ENCODE measurements at places on chromosomes 5 and 9.

- no peak for DNase-seq
Measured at GRCh38 chr9:108643731-108644510, 211.9 kb downstream of the ACTL7B start.

DNA sequence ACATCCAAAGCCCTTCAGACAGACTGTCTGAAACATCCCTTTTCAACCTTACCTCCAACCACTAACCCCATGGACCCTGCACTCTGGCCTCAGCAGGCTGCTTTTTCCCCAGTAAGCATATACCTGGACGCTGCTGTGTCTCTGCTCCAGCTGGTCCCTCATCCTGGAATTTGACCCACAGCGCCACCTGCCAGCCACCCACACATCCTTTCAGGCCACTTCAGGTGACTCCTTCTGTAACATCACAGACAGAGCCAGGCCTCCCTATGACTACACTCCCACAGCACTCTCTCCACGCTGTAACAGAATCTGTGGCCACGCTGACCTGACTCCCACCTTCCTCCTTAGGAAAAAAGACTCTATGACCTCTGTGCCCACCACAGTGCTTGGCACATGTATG is 3.4 kb downstream of the MGAT1 start:
- DNase-seq: no peak

DNA sequence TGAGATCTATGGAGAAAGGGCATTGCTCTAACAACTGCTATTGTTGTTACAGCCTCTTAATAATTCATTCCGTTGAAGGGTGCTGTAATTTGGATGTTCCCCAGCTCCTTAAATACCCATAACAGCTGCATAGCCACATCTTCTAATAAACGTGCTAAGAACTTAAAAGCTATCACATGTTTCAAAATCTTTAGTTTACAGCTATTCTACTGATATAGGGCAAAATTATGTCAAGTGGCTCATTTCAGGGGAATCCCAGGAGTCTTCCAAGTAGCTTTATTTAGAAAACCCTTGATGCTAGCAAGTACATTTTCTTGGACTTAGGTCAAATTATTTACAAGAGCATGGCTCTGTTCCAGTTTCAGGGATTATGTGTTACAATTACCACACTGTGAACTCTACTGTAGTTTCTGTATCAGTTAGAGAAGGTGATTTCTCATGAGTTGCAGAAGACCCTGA is 990.4 kb upstream of the ACO1 start:
- DNase-seq: no peak

GRCh38 chr5:145967296-145967695 is 30.9 kb downstream of the SH3RF2 start:
- no peak for DNase-seq

- DNase-seq: no peak
Measured at GRCh38 chr5:153520137-153520536, 29.7 kb downstream of the GRIA1 start.

GRCh38 chr5:137582218-137582617 is 83.1 kb upstream of the SPOCK1 start:
- DNase-seq: peak; percentile 88

DNA sequence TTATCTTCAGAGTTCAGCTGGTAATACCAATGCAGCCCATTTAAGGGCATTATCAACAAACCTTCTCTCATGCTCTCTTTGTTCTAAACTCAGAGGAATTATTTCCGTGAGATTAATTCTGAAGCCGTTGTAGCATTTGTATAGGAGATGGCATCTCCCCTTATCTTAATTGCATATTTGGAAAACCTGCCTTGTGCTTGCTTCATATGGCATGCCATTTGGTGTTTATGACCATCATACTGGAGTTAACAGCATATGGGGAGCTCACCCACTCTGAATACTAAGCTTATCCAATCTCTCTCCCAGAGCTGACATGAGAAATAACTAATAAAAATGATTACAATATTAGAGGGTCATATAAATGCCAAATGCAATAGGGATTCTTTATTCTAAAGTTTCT is 243.2 kb downstream of the BRINP1 start:
- no peak for DNase-seq

DNA sequence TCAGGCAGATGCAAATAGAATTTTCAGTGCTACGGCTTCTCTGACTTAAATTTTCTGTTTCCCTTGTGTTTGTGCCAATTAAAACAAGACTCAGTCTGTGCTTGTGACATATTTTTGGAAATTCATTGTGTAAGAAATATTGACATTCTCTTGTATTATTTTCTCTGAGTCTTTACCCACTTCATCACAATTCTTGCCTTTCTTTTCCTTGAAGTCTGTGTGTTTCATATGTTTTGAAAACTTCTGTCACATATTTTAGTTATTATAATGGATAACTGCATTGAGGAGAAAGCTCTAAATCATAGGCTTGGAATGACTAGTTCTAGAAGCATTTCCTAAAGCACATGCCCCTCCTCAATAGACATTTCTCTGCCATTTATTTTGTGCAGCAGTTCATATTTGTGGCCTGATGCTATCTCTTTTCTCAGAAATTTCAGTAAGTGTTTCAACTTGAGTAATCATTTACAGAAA is 206.6 kb downstream of the PALM2AKAP2 start:
- no peak for DNase-seq

DNA sequence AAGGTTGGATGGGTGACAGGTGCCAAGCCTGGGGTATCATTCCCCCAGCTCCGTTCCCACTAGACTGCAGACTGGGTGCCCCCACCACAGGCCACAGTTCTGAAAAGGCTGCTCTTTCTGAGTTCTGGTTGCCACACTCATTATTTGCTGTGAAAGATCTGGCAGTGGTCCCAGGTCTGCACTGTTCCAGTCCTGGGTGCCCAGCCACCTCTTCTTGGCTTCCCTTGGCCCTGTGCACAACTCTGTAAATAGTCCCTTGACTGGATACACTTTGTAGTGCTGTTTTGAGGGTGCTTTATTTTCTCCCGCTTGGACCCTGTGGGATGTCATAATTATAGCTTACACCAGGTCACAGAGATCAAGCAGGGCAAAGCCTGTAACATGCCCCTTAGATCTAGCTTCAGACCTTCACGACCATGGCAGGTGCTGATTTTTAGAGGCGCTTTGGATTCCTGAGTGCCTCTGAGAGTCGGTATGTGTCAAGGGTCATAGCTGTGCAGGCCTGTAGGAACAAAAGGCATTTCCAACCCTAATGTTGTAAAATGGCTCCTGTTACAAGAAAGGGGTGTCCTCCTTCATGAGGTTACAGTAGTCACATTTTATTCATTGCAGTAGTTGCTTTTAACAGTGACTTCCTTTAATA is 344.9 kb downstream of the ICE1 start:
- DNase-seq: no peak

DNA sequence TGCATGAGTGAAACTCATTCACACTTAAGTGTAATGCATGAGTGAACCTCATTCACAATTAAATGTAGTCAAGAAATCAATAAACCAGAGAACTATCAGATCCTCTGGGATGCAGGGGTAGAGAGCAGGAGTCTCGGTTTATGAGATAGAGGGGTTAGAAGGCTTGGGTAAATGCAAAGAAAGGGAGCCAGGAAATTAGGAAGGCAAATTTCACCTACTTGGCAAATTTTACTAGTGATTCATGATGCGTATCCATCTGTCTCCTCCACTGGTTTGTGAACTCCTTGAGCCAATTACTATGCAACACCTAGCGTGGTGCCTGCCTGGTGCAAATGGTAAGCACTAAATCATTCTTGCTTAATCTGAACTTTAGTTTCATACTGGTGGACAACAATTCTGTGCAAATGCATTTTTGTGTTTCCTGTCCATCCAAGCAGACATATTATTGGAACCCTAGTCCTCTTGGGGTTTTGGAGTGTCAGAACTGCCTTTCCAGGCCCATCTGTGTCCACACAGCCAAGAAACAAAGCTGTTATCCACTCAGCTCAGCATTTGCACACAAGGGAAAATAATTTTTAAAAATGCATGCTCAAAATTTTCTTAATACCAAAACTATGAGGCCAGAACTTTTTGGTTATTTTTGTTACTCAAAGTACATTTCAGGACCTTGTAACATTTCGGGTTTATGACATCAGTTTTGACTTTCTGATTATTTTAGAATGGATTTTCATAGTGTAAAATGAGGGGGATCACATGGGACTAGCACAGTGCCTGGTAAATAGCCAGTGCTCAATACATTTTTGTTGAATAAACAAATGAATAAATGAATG is 5.2 kb downstream of the HAPLN1 start:
- no peak for DNase-seq

DNA sequence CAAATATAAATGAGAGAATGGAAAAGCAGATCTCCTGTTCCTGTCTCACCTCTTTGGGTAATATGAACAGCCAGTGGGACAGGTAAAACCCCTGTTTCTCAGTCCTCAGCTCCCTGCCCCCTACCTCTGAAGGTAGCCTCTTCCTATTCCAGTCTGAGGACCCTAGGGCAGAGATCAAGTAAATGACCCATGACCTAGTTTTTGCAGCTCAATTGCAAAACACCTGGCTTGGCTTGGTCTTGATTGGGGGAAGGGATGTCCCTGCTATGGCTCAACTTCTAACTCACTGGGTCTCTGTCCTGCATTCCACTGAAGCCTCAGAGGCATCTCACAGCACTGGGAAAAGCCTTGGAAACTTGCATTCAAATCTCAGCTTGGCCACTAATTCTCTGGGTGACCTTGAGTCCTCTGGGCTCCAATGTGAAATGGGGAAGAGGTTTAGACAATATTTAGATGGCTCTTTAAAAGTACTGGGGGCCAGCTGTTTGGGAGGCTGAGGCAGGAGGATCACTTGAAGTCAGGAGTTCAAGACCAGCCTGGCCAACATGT is 1.6 kb upstream of the GALT start:
- DNase-seq: no peak

DNA sequence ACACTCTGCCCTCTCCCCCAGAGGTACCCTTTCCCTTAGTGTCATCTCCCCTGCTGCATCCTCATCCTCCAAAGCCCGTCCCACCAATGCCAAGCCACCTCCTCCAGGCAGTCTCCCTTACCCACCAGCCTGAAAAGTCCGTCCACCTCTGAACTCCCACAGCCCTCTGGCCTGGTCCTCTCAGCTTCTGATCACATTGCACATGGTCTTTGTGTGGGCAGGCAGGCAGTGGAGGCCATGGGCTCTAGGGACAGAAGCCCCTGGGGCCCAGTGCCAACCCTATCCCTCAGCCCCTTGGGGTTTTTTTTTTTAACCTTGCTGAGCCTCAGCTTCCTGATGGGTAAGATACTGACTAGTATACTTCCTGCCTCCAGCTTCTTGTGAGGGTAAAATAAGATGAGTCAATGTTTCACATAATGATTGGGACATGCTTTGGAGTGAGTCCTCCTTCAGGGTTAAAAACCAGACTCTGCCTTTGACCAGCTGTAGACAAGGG is 19.4 kb downstream of the CSF1R start:
- peak; percentile 45 for DNase-seq

DNA sequence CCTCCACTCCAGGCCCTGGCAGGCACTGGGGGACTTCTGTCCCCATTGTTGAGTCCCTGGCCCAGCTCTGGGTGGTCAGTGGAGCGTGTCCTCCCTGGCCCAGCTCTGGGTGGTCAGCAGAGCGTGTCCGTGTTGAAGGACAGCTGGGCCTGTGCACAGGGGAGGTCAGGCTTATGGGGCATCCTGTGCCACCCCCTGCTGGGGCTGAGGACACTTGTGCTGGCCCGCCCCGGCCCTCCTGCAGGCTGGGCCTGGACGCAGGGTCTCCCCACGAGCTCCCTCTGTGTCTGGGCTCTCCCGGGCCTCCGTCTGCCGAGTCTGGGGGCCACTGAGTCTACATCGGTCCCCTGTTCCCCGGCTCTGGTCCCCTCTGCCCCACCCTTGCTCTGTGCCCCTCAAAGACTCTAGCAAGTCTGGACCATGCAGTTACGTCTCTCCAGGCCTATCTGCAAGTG is 11.5 kb upstream of the CLIC3 start:
- no peak for DNase-seq

DNA sequence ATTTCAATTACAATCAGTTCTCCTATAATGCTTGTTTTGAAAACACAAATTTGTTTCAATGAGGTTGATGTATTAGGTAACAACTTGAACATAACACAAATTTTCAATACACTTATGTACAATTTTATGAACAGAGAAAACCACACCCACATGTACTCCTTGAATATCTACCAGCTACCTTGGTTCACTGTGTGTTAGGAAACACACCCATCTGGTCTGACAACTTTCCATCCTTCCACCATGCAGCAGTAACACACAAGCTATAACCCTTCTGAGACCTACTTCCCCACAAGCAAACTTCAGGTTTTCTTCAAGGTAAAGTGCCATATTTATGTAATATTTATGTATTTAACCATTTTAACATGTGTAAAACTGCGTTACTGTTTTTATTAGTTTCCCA is 36.4 kb upstream of the UBQLN1 start:
- DNase-seq: no peak

DNA sequence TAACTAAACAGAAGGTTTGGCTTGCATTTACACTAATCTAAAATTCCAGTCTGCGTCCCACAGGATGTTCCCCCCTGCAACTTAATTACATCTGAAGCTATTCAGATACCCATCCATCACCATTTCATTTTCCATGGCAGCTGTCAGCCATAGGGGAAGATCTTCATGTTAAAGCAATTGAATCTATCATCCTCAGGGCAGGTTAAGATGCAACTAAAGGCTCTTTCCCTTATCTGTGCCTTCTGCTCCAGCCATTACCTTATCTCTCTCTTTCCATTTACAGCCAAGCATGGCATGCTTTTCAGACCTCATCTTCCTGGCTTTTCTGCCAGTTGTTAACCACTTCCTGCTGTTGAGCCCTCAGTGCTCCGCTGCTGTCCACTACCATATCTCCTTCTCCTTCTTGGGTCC is 15.8 kb upstream of the HACD4 start:
- no peak for DNase-seq

DNA sequence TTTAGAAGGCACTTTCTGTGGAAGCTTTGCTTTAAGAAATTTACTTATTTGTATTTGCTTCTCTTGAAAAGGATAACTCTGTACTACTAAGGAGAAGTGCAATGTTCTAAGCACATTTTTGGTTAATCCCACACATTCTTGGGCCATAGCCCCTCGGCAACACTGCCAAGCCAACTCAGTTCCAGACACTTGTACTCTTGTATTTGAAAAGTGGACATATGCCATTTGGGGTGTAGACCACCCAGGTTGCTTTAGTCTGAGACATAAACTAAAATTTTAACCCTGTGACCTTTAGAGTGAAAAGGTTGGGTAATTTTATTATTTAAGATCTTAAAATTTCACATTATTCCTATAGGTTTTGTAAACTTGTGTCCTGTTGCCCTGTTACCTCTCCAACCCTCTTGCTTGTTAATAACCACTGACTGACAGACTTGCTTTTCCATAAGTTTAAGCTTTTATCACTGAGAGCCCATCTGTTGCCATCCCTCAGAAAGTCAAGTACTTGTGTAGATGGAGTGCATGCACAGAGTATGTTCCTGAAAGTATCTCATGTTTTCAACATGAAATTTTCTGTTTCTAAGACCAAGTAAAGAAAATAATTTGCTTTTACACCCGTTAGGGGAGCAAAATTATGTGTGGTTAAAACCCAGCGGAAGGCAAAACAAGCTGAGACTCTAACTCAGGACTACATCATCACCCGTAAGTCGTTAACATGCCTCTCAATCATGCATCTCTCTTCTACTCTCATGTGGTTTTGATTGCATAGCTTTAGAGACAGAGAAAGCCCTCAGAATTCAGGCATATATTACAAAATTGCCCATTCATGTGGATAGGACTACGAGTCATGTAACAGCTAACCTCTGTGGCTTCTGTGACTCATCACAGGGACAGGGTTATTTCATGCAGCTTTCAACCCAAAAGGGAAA is 117.3 kb downstream of the GDNF start:
- peak; percentile 73 for DNase-seq

Measured in CD14-positive monocyte (primary cell).